Epithelial cell of proximal tubule (primary cell): ENCODE measurements at places on chromosomes 5 and 9. TPM values are rescaled to one million over a fixed set of nuclear protein-coding genes. Genes with fewer than 3 reads are reported as not detected.

Gene C9orf153
- not detected in 2 replicates for total RNA-seq

Gene TMEM252
- total RNA-seq = not detected in 2 replicates

Gene PDE6A
- total RNA-seq = not detected in 2 replicates

Gene RGS7BP
- under 0.01 TPM in 1 of 2 replicates, not detected in the other for total RNA-seq

DNA sequence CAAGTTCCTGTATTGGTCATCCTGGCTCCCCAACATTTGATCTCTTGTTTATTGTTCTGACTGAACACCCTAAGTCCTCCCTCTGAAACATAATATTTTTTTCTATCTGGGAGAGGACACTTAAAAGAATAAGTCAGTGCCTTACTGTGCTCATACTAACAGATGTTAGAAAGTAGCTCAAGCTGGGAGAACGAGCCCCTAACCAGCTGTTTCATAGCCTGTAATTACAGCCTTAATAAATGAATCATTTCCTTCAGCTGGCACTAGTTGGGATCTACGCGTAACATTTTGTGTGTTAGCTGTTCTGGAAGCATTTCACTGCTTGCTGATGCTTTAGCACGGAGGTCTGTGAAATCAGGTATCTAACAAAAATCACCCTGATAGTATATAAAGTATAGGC is 345.9 kb upstream of the RIOK2 start:
- DNase-seq = no peak

GRCh38 chr5:82784521-82784920 is 292.7 kb downstream of the TMEM167A start:
- DNase-seq = no peak

DNA sequence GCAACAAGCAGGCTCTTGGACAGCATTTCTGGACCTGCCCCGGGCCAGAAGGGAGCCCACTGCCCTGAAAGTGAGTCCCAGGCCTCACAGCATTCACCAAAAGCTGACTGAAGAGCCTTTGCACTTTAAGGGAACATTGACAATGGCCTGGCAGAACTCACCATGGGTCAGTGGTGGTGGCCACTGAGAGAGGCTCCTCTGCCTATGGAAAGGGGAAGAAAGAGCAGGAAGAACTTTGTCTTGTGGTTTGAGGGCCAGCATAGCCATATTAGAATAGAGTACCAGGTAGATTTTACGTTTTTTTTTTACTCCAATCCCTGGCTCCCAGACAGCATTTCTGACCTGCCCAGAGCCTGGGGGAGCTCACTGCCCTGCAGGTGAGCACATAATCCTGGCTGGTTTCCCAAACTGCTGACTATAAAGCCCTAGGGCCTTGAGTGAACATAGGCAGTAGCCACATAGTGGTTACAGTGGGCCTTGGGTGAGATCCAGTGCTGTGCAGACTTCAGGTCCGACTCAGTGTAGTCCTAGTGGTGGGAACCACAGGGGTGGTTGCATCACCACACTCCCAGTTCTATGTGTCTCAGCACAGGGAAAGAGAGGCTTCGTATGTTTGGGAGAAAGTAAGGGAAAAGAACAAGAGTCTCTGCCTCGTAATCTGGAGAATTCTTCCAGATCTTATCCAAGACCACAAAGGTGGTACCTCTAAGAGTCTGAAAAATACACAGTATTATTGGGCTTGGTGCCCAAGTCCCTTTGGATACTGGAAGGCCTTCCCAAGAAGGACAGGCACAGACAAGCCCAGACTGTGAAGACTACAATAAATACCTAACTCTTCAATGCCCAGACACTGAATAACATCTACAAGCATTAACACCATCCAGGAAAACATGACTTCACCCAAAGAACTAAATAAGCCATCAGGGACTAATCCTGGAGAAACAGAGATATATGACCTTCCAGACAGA is 89.5 kb downstream of the TSSK1B start:
- no peak for DNase-seq

DNA sequence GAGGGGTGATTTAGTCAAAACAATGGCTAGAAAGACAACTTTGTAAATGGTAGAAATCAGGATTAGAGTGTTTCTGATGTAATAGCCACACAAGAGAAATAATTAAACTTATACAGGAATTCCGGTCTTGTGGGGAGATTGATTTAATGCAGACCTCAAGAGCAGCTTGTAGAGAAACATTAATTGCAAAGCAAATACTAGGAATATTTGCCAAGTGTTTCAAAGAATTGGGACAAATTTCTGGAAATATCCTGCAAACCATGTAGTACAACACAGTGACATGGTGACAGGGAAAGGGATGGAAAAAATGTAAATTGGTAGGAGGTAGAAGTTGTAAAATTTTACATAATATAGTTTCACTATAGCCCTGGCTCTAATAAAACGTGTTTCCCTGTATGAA is 28.9 kb downstream of the NLN start:
- no peak for DNase-seq

DNA sequence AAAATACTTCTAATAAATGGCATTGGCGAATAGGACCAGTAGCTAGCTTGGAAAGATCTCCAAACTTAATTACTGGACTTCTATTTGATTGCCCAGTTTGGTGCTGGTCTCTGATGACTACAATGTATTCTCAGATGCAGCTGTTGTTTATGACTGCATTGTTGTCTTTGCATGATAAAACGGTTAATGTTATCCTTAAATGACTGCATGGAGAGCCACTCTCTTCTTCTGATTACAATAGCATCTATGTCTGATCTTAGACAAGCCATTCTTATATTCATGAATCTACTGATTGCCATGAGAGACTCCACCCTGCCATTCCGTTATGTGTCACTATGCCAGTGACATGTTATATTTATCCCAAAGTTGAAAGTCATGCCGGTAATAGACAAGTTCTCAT is 42.9 kb upstream of the ERBIN start:
- no peak for DNase-seq

DNA sequence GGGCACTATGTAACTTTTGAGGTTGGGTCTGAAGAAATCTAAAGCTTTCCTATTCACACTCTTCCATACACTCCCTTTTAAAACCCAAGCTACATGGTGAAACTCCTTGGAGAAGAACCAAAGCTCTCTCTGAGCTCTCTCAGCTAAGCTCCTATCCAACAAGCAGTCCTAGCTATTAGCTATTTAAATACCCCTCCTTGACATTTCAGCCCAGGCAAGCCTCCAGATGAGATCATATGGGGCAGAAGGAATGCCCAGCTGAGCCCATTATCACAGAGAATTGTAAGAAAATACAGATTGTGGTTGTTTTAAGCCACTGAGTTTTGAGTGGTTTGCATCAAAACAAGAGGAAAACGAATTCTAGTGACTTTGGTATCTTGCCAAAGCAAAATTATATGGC is 15.2 kb downstream of the HSPB3 start:
- no peak for DNase-seq

GRCh38 chr5:96636046-96636445 is 26.1 kb upstream of the CAST start:
- DNase-seq = no peak

GRCh38 chr5:124180299-124180874 is 566.1 kb downstream of the ZNF608 start:
- no peak for DNase-seq

GRCh38 chr9:91150998-91151717 is 210.6 kb downstream of the AUH start:
- DNase-seq = no peak

DNA sequence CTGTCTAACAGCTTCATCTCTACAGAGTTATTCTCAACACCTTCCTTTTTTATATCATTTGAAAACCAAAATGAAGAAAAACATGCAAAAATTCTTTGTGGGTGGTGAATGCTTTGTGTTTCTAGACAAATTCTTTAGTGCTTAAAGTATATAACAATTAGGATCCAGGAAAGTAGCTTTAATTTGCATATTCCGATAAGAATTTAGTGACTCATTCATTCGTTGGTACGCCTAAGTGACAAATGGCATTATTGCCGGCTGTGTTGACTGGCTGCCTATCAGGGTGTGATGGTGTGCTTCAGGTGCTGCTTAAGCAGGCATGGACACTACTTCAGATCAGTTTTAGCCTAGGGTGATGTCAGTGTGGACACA is 35.2 kb downstream of the LMNB1 start:
- no peak for DNase-seq

DNA sequence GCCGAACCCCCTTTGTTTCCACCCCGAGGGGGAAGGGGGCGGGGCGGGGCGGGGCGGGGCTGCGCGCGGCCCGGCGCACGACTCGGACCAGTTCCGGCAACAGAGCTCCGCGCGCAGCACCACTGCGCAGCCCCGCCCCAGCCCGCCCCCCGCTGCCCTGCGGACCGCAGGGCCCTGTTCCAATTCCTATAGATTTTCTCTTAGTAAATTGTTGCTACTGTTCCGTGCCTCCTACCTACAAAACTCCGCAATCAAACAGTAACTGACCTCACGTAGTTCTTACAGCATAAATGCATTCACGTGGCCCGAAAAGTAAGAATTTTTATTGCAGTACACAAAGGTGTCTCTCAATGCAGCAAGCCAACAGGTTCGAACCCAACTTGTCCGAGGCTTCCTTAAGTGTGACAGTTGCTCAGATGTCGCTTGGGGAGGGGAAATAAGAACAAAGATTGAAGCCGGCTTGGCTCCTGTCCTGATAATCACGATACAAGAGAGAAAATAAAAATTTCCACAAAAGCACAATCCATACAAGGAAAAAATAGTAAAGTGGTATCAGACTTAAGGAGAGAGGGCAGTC is 1.2 kb upstream of the RNF38 start:
- no peak for DNase-seq
